Left lobe of liver (tissue), 2 donors: ENCODE measurements at places on chromosomes 2 and 18. TPM values are rescaled to one million over a fixed set of nuclear protein-coding genes. Genes with fewer than 3 reads are reported as not detected.

GRCh38 chr2:102166189-102166845 lies 20.5 kb upstream of the IL1RL2 start:
- no peak for DNase-seq

- no peak for DNase-seq
These were observed 397.4 kb downstream of the RND3 start for GRCh38 chr2:150090031-150090430.

DNA sequence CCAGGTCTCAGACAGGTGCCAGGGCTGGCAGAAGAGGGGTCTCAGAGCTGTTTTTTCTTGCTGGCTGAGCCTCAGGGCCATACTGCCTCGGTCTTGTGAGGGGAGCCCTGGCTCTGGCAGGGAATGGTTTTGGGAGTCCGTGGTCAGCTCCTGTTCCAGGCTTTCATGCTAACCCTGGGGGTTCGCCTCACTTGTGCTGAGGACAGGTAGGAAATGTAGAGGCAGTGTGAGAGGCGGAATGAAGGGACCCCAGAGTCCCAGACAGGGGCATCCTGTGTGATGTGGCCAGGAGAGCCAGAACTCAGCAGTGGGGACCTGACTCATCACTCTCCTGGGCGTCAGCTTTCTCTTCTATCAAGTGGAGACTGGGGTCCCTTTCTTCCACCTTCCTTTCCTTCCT lies 5.7 kb upstream of the CELF4 start:
- peak; percentile 14 for DNase-seq

DNA sequence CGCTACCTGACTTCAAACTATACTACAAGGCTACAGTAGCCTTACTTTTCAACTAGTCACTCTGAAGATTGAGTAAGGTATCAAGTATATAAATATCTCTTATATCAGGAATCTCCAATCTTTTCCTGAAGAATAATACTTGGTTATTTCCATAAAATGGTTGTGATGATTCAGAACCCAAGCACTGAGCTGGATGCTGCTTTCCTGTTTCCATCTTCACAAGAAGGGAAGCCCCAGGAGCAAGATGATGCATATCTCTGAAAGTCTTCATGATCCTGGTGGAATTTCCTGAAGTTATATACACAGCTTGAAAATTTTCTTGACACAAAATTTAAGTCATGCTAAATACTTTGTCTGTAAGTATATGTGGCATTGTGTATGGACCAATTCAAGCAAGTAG lies 243.9 kb upstream of the TANK start:
- DNase-seq: no peak

- DNase-seq: no peak
These were observed 115.4 kb upstream of the STK17B start for GRCh38 chr2:196286821-196287220.

GRCh38 chr2:168149150-168149974 lies 98.0 kb downstream of the STK39 start:
- DNase-seq: no peak

DNA sequence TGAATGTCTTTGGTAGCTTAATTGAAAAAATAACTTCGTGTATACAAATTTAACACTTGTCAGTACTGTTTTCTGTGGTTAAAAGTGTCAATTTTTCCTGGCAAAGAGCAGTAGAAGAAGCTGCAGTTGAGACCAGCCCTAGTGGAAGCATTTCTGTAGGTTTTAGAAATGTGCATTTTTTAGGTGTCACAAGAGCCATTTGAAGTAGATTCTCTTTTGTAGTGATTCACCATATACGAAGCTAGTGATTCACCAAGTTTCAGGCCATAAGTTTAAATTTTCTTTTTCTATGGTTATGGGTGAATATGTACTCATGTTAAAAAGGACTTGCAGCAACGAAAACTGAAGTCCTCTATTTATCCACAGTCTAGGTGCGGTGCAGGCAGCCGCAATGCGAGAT lies 4.2 kb downstream of the NABP1 start:
- DNase-seq: no peak

The FEV gene
- not detected for total RNA-seq

- DNase-seq: no peak
These were observed 109.8 kb upstream of the ALK start for GRCh38 chr2:30031184-30031583.

The DSG1 gene
- 2.5 TPM for total RNA-seq

The UGT1A10 gene
- total RNA-seq: 0.45 TPM

- no peak for DNase-seq
These were observed 677.1 kb downstream of the ZEB2 start for GRCh38 chr2:143842836-143843235.

The WNT10A gene
- not detected for total RNA-seq

The GPAT2 gene
- 1.3 TPM for total RNA-seq

- DNase-seq: no peak
These were observed 1551.7 kb upstream of the SLC39A10 start for GRCh38 chr2:194105358-194105757.

DNA sequence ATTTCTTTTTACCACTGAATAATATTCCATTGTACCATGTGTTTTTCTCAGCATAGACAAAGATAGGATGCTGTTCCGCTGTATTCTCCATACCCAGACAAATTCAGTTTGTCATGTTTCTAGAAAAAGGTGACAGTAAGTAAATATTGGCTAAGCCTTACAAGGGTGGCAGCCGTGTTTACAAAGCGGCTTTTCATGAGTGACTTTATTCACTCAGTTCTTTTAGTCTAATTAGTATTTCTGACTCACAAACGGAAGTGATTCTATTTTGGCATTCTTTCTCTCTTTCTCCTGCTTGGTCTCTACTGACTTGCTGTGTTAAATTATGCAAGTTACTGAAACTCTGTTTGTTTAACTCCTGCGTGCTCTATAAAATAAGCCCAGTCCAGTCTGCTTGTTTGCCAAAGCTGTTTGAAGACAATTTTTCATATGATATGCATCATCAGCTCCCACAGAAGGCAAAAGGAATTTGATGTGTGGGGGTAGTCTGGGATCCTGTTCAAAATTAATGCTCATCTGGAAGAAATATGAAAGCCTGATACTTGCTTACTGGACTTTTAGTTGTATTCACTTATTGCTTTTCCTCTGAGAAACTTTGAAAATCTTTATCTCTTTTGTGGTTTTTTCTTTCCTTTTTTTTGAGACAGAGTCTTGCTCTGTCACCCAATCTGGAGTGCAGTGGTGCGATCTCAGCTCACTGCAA lies 2.3 kb upstream of the PLEKHH2 start:
- DNase-seq: no peak

- DNase-seq: no peak
These were observed 228.0 kb upstream of the MEX3C start for GRCh38 chr18:51425475-51425874.

DNA sequence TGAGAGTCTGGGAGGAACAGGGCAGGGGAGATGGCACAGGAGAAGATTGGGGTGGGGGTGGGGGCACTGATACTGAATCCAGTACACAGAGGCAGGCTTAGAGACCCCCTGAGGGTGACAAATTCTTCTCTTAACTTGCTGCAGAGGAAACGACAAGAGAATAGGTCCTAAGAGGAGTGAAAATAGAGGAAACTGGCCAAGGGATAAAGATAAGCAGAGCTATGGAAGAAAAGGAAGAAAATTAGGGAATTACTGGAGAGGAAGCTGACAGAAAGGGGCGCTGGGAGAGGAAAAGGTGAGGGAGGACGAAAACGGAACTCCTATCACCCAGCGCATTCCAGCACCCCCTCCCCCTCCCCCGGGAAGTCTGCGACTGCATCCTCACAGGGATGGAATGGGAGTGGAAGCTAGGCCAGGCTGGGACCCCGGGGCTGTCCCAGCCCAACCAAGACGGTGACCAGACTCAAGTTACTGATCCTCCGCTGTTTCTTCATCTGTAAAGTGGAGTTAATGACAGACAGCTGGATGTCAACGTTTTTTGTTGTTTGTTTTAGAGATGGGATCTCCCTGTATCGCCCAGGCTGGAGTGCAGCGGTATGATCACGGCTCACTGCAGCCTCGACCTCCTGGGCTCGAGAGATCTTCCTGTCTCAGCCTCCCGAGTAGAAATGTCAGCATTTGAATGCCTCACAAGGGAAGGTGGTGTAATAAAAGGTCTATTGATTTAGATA lies 2.6 kb upstream of the EMX1 start:
- DNase-seq: no peak

GRCh38 chr2:66201242-66201641 lies 233.7 kb upstream of the MEIS1 start:
- no peak for DNase-seq

DNA sequence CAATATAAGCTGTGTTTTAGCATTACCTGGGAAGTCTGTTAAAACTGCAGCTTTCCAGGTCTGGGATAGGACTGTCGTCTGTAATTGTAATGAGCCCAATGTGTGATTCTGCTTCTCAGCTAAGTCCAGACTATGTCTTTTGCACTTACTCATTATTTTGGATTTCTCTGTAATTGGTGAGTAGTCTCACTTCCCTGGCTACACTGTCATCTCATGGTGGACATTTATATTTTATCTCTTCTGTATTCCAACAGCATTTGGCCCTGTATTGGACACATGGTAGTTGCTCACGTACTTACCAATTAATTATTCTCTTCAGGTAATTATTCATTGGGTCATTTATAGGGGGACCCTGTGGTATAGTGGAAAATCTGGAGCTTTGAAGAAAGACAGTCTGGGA lies 28.0 kb downstream of the LHCGR start:
- no peak for DNase-seq

The TRIB2 gene
- total RNA-seq: 13.8 TPM

DNA sequence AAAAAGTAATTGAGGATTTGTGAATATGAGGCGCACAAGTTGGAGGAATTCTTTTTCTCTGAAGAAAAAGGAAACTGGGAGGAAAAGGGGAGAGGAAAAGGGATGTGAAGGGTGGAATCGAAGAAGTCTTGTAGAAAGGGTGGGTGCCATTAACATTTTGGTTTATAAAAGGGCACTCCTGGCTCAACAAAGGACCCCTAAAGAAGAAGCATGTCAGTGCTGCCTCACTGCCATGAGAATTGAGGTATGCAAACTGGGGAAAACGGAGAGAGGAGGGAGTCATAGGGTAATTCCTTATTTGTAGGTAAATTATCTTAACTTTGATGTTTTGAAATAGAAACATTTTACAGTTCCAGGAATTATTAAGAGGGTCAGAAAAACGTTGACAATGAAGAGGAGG lies 207.2 kb downstream of the NAPG start:
- DNase-seq: no peak
